NCI-H1417 treated with DMSO at 0.1 percent for 48 hours (cell line): ENCODE measurements at places on chromosomes 1 and 21.

DNA sequence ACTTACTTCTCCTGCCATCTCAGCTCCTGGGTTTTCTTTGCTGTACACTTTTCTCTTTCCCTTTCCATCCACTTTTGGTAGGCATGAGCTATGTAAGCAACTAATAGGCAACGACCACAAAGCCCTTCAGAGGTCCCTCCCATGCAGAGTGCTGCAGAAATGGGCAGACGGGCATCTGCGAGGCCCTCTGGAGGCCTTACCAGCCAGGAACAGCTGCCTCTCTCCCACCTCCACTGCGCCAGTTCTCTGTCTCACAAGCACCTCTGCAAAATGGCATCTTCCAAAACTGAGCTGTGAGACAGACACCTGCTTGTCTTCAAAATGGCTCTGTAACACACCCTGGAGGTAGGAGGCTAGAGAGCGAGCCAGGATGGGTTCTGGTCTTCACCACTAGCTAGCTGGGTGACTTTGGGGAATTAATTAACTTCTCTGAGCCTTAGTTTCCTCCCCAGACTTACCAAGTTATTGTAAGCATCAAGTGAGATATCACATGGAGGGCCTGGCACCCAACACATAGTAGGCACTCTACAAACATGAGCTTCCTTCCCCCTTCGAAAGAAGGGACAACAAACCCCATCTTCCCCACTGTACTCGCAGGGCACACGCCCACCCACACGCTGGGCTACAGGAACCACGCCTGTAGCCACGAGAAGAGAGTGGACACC is 62.0 kb downstream of the BCAR3 start:
- DNase-seq, result no peak

- no peak for DNase-seq
Measured at GRCh38 chr1:182570611-182570970, 18.5 kb downstream of the RNASEL start.

DNA sequence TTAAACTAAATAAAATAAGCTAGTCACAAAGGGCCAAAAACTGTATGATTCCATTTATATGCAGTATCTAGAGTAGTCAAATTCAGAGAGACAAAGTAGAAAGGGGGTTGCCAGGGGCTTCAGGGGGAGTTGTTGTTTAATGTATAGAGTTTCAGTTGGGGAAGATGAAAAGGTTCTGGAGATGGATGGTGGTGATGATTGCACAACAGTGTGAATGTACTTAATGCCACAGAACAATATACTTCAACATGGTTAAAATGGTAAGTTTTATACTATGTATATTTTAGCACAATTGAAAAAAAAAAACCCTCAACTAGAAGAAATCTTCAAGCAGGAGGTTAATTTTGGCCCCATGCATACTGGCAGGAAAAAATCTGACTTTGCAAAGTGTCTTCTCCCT is 24.3 kb downstream of the VAV3 start:
- DNase-seq, result no peak

DNA sequence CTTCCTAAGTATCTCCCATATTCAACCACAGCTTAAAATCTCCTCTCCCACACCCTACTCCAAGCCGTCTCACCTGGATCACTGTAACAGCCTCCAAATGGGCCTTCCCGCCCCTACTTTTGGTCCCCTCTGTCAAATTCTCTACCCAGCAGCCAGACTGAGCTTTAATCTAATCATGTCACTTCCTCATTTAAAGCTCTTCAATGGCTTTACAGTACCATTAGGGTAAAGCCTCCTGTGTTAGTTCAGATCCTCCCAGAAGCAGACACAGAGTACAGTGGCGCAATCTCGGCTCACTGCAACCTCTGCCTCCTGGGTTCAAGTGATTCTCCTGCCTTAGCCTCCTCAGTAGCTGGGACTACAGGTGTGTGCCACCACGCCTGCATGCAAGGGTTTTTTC is 46.8 kb upstream of the PSEN2 start:
- DNase-seq, result no peak

- DNase-seq, result no peak
Measured at GRCh38 chr21:21034036-21034435, 35.8 kb downstream of the NCAM2 start.

GRCh38 chr1:29424266-29424665 is 187.9 kb downstream of the PTPRU start:
- DNase-seq, result no peak

- no peak for DNase-seq
Measured at GRCh38 chr1:67685558-67686266, 711 bp downstream of the GADD45A start.

- no peak for DNase-seq
Measured at GRCh38 chr1:205355075-205355453, 1.7 kb downstream of the KLHDC8A start.

- no peak for DNase-seq
Measured at GRCh38 chr1:66809736-66810326, 8.8 kb upstream of the INSL5 start.

DNA sequence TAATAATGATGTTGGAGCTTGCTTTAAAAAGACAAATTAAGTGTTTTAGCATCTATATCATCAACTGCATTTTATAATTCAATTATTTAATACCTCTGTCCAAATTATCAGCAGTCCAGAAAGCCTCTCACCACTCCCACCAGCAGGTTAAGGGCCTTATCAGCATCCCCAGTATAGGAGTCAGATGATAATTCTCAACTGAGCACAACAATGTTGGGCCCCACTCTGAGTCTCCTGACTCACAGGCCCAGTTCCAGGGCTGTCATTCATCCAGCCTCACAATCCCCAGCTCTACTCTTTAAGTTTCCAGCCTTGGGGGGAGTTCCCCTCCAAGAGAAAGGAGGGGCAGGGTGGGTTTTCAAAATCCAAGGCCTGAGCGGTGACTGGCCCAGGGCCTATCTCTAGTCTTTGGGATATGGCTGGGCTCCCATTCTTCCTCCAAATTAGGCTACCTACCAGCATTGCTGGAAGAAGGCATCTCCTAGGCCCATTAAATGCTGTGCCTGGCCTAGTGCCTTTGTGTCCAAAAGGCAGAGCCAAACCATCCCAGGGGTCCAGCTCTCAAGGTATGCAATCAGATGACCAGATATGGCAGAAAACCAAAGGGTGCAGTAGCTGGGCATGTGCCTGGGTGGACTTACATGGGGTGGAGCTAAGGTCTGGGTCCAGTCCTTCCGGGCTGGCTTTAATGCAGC is 134.1 kb downstream of the GLUL start:
- no peak for DNase-seq

DNA sequence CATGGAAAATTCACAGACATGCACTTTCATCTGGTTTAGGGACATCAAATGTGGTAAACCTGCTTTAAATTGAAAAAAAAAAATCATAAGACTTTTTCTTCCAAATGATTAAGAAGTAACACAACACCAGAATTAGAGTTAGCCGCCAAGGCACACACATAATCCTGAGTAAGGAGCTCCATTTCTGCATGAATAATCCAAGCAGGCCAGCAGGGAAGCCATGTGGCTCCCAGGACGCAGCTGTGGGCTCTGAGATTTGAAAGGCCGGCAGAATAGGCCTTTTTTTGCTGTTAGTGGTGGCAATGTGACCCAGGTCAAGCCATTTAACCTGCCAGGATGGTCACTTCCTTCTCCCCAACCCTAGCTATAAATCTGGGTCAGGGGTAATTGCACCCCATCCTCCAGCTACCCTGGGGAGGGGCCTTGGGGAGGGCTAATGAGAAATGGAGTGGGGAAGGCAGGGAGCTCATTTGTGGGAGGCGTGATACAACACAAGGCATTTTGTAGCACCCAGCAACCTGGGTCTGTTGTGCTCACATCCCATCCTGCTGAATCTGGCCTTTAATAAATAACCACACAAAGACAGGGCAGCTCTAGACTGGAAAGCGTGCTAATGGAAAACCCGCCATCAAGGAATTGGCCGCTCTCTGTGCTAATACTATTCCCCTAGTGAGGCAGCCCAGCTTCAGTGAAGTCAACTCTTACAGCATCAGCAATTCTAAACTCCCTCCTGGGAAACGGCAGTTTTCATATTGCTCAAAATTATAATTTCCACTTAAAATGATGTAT is 178.5 kb downstream of the RHOU start:
- no peak for DNase-seq
